Sigmoid colon (tissue), 7 donors: ENCODE measurements at places on chromosomes 2 and 18. TPM values are rescaled to one million over a fixed set of nuclear protein-coding genes. Genes with fewer than 3 reads are reported as not detected.
A peak's percentile ranks its signal among the peaks of the same experiment; 100 is the strongest.

The TCF7L1 gene
- total RNA-seq: 3.1 TPM

- no peak overlapping the region for H3K27ac ChIP-seq
- H3K27me3 ChIP-seq: no peaks in the 10 kb centered on the region
- H3K36me3 ChIP-seq: no peaks in the 10 kb centered on the region
- H3K4me3 ChIP-seq: no peak overlapping the region
- H3K4me1 ChIP-seq: no peaks in the 10 kb centered on the region
- DNase-seq: no peak
Measured at GRCh38 chr18:7577706-7578105, 10.6 kb downstream of the PTPRM start.

The PUS10 gene
- total RNA-seq: 7.6 TPM

GRCh38 chr2:187174582-187174981 lies 273.5 kb downstream of the CALCRL start:
- no peak for DNase-seq
- no peak overlapping the region for H3K27ac ChIP-seq
- H3K36me3 ChIP-seq: no peaks in the 10 kb centered on the region
- H3K27me3 ChIP-seq: no peaks in the 10 kb centered on the region
- no peak overlapping the region for H3K4me3 ChIP-seq

The GALNT14 gene
- total RNA-seq: 1.2 TPM

- peaks cover 35% of the 10 kb centered on the region for H3K4me1 ChIP-seq
- H3K27me3 ChIP-seq: no peaks in the 10 kb centered on the region
- DNase-seq: peak; percentile 70
- H3K4me3 ChIP-seq: no peak overlapping the region
Measured at GRCh38 chr18:22465859-22466457, 48.2 kb upstream of the CTAGE1 start.

DNA sequence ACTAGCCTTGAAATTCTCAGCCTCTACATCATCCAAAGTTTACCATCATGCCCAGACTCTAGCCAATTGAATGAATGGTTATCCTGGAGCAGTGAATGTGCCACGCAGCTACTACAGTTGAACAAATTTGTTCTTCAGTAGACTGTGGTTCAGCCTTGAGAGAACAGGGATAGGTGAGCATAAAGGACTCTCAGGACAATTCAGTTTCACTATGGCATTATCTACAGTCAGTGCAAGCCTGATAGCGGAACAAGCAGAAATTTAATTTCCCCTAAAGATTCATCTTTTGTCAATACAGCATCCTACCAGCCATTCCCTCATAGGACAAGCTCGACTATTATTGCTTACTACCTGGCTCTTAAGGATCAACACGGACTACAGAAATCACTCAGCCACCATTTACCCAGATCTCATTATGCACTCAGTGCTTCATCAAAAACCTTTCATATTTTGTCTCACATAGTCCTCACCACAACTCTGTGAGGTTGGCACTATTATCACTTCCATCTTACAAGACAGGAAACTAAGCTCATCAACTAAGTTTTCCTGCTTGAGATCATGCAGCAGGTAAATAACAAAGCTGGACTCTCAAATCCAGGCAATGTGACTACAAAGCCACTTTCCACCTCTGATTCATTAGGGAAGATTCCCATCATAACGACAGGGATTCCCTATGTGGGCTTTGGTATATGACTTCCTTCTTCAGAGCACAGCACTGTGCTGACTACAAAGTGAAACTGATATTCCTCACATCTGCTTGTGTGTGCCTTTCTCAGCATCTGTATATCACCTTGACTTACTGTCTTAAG lies 181.5 kb upstream of the ACVR2A start:
- no peak overlapping the region for H3K4me3 ChIP-seq
- no peaks in the 10 kb centered on the region for H3K4me1 ChIP-seq
- no peaks in the 10 kb centered on the region for H3K36me3 ChIP-seq
- no peak for DNase-seq
- no peaks in the 10 kb centered on the region for H3K27me3 ChIP-seq

DNA sequence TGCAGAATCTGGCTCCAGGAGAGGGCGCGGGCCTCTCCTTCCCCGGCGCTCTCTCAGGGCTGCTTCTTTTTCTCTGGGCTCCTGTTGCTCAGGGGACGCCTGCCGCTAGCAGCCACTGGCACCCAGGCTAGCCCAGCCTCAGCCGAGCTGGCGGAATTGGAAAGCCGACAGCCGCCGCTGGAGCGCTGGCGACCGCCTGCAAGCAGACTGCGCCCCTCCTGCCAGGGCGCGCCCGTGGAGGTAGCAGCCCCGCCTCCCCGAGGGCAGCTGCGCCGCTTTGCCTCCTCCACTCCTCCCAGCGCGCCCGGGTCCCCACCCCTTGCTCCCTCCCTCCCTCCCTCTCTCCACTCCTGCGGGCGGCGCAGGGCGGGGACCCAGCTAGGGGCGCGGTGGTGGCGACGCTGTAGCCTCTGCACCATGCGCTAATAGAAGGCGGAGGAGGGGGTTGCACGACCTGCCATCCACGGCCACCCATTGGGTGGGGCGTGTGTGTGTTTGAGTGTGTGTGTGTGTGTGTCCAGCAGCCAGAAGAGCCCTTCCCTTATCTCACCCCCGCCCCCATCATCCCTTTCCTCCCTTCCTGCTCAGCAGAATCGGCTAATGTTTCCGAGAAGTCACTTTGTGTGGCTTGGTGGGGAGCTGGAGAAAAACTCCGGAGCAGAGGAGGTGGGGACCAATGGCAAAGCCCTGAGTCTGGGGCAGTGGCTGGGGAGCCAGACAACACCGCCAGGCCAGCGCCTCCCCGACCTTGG lies at the start of gene SCN9A:
Gene SCN9A, minus strand, starts transcription at position 209 of the 752 bp plus-strand sequence. CDS start 64,188 bp downstream, outside the sequence.
- H3K4me3 ChIP-seq: peak within 1 kb of the TSS; percentile 62
- peaks cover 32% of the 10 kb centered on the region for H3K4me1 ChIP-seq
- H3K36me3 ChIP-seq: no peaks in the 10 kb centered on the region
- H3K27ac ChIP-seq: peak within 1 kb of the TSS; percentile 46
- DNase-seq: peak; percentile 89
- no peaks in the 10 kb centered on the region for H3K27me3 ChIP-seq

The NEU2 gene
- total RNA-seq: not detected

GRCh38 chr2:112686348-112687217 lies 34.2 kb upstream of the NT5DC4 start:
- H3K27me3 ChIP-seq: no peaks in the 10 kb centered on the region
- DNase-seq: no peak
- no peak overlapping the region for H3K27ac ChIP-seq
- H3K4me3 ChIP-seq: no peak overlapping the region
- H3K36me3 ChIP-seq: no peaks in the 10 kb centered on the region
- no peaks in the 10 kb centered on the region for H3K4me1 ChIP-seq

The PLGLB2 gene
- 1.9 TPM for total RNA-seq

GRCh38 chr2:65388051-65388531 lies 44.3 kb downstream of the SPRED2 start:
- H3K36me3 ChIP-seq: no peaks in the 10 kb centered on the region
- no peak overlapping the region for H3K4me3 ChIP-seq
- H3K4me1 ChIP-seq: peaks cover 15% of the 10 kb centered on the region
- H3K27me3 ChIP-seq: no peaks in the 10 kb centered on the region

The RAB27B gene
- 0.33 TPM for total RNA-seq

GRCh38 chr2:149463328-149464002 lies 124.1 kb downstream of the MMADHC start:
- no peaks in the 10 kb centered on the region for H3K27me3 ChIP-seq
- H3K4me1 ChIP-seq: no peaks in the 10 kb centered on the region
- DNase-seq: no peak

DNA sequence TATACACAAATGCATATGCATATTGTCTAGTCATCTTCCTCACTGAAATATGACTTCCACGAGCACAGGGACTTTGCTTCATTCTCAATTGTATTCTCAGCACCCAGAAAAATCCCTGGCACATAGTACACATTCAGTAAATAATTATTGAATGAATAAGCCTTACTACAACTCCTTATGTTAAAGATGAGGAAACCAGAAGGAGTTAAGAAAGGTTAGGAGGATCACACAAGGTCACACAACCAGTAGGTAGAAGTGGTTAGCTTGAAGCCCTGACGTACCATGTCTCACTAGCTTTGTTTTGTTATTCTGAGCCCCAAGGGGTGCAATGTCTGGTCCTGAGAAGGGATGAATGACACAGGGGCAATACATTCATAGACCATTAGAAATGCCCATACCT lies 220.9 kb upstream of the PID1 start:
- H3K36me3 ChIP-seq: no peaks in the 10 kb centered on the region
- no peak overlapping the region for H3K4me3 ChIP-seq
- DNase-seq: no peak
- no peaks in the 10 kb centered on the region for H3K27me3 ChIP-seq
- H3K27ac ChIP-seq: no peak overlapping the region

The CD8A gene
- 1.5 TPM for total RNA-seq

DNA sequence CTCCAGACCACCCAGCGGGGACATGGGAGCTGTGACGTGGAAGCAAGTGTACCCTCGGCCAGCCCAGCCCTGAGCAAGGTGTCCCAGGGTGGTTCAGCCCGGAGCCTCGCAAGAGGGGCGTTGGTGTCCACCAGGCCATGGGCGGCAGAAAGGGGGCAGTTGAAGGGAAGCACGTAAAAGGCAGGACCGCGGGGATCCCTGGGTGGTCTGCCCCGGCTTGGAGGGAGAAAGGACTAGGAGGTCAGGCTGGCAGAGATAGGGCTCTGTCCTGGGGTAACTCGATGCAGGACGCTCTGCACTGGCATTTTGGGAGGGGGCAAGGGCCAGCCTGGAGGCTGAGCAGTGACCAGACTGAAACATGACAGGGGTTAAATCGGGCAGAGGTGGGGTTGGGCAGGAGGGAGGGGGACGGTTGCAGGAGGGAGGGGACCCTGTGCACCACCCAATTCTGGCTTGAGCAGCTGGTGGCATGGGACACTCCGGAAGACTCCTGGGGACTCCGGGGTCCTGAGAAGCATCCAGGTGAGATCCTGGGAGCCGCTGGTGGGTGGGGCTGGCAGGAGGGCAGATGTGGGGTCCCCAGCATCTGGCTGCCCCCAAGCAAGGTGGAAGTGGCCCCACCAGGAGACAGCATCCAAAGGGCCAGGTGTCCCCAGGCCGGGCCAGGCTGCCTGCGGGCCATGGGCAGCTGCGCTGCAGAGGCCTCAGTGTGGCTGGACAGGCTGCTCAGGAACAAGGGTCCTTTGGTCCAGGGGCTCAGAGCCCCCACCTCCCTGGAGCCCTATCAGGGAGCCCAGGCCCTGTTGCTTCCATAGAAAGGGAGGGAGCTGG lies 46.8 kb upstream of the GPC1 start:
- DNase-seq: peak; percentile 60
- no peaks in the 10 kb centered on the region for H3K27me3 ChIP-seq
- no peak overlapping the region for H3K4me3 ChIP-seq
- H3K4me1 ChIP-seq: peaks cover 12% of the 10 kb centered on the region

The RFX8 gene
- 0.83 TPM for total RNA-seq

The TDRD15 gene
- total RNA-seq: not detected

DNA sequence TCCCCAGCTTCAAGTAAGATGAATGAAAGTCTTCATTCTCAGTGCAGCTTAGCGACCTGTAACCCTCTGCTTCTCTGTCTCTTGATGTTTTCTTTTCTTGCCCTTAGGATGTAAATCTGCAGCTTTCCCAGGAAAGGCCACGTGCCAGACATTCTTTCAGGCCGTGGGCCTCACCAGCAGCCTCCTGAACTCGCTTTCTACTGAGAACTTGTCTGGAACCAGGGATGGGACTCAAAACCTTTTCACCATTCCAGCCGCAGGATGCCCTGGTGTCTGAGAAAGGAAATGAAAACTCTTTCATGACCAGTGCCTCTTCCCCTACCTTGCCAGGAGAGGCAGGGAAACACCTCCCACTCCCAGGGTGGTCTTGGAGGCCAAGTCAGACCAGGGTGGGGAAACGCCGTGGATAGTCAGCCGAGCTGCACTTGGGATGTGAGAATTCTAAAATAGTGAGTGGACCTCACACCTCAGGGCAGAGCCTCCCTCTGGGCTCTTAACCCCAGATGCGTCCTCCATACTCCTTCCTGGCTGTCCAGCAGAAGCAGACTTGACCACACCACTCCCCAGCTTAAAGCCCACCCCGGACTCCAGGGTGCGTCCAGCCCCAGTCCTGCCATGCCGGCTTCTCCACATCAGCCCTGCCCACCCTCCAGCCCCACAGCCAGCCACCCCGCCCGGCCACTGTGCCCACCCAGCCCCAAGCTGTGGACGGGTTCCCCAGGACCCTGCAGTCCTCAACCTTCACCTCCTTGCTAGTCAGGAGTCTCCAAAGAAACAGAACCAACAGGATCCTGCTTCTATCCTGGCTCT lies 115.5 kb downstream of the TWIST2 start:
- H3K27me3 ChIP-seq: no peaks in the 10 kb centered on the region
- H3K4me1 ChIP-seq: no peaks in the 10 kb centered on the region
- no peak for DNase-seq
- H3K36me3 ChIP-seq: no peaks in the 10 kb centered on the region

DNA sequence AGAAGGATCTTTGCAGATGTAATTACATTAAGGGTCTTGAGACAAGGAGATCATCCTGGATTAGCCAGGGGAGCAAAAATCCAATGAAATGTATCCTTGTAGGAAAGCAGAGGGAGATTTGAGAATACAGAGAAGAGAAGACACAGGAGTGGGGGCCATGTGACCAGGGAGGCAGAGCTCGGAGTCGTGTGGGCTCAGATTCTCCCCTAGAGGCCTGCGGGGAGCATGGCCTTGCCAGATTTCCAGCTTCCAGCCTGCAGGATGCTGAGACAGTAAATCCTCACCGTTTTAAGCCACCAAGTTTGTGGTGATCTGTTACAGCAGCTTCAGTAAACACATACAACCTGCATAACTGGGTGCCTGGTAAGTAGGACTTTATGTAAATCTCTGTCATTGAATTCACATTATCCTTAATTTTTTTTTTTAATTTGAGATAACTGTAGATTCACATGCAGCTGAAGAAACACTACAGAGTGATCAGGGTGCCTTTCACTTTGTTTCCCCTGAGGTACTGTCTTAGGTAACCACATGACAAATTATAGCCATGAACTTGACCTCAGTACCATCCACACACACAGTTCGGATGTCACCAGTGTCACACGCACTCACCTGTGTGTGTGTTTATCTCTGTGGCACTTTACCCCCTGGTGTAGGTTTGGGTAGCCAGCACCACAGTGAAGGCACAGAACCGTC lies 138.4 kb upstream of the HDAC4 start:
- no peak overlapping the region for H3K27ac ChIP-seq
- peaks cover 6% of the 10 kb centered on the region for H3K4me1 ChIP-seq
- H3K4me3 ChIP-seq: no peak overlapping the region
- H3K36me3 ChIP-seq: no peaks in the 10 kb centered on the region

The MSTN gene
- total RNA-seq: 0.83 TPM

The ASXL3 gene
- 8.7 TPM for total RNA-seq
